Small intestine (tissue), 16 donors: ENCODE measurements at places on chromosomes 5 and 9. TPM values are rescaled to one million over a fixed set of nuclear protein-coding genes. Genes with fewer than 3 reads are reported as not detected.

The NR2F1 gene
- 3.5 TPM for polyA plus RNA-seq

The AQP3 gene
- polyA plus RNA-seq, result 36.6 TPM

The TLR4 gene
- polyA plus RNA-seq, result 1.9 TPM

The FOXD4 gene
- polyA plus RNA-seq, result not detected

The DCANP1 gene
- 0.43 TPM for polyA plus RNA-seq

GRCh38 chr9:99046068-99046467 lies 58.8 kb upstream of the TGFBR1 start:
- H3K27ac ChIP-seq, result no peak overlapping the region
- DNase-seq, result no peak
- peaks cover 3% of the 10 kb centered on the region for H3K36me3 ChIP-seq
- no peak overlapping the region for H3K4me3 ChIP-seq
- H3K27me3 ChIP-seq, result no peaks in the 10 kb centered on the region
- H3K4me1 ChIP-seq, result no peaks in the 10 kb centered on the region

DNA sequence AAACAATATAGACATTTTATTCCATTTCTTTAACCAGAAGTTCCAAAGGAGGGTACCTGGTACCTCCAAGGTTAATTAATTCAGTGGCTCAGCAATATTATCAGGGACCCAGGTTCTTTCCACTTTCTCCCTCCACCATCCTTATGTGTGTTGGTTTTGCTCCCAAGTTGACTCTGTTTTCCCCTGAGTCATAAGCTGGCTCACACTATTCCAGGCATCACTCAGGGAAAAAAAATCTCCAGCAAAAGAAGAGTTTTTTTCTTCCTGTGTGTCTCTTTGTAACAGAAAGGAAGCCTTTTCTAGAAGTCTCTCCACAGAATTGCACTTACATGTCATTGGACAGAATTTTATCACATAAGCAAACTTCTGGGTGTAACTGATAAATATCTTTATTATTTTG lies 31.2 kb upstream of the GALNT10 start:
- no peak overlapping the region for H3K4me3 ChIP-seq
- no peak for DNase-seq
- H3K27ac ChIP-seq, result no peak overlapping the region
- H3K4me1 ChIP-seq, result no peaks in the 10 kb centered on the region
- no peaks in the 10 kb centered on the region for H3K36me3 ChIP-seq

DNA sequence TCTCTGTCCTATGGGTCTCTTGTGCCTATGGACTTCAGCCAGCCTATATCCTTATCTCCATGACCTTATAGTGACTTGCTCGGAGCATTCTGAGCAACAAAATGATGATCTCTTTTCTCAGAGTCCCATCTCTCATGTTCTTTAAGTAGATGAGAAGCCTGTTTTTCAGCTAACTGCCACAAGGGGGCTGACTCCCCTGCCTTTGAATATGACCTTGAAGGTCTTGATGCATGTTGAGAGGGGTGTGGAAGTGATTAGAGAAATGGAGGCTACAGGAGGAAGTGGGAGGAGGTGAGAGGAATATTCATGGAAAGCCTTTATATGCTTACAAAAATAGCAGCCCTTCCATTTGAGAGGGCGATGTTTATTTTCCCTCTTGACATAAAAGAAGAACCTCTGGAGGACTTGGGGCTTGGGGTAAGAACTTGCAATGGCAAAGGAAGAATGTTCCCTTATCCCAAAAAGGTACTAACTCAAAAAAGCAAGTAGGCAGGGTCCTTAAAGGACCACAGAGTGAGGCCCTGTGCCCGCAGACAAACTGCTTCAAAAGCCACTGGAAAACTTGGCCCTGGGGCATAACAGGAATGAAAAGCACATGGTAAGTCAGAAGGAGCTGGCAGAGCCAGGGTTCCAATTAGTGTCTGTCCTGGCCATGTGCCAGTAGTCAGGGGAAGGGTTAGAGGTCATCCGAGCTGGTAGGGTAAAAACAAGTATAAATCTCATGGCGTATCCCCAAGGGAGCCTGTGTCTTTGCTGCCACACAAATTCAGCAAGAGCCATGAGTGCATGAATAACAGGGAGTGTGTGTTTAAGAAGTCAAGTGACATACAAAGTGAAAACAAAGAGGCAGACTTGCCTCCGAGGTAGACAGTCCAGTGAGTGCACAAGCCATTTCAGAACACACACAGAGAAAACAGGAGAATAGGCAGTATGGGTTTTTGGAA lies 39.1 kb downstream of the FGD3 start:
- no peaks in the 10 kb centered on the region for H3K4me1 ChIP-seq
- no peaks in the 10 kb centered on the region for H3K36me3 ChIP-seq
- no peaks in the 10 kb centered on the region for H3K27me3 ChIP-seq
- H3K4me3 ChIP-seq, result no peak overlapping the region
- DNase-seq, result peak; percentile 36

- H3K27ac ChIP-seq, result no peak overlapping the region
- no peaks in the 10 kb centered on the region for H3K4me1 ChIP-seq
- no peak for DNase-seq
- no peaks in the 10 kb centered on the region for H3K27me3 ChIP-seq
- no peaks in the 10 kb centered on the region for H3K36me3 ChIP-seq
- no peak overlapping the region for H3K4me3 ChIP-seq
Measured at GRCh38 chr9:91700475-91700874, 249.6 kb downstream of the ROR2 start.

DNA sequence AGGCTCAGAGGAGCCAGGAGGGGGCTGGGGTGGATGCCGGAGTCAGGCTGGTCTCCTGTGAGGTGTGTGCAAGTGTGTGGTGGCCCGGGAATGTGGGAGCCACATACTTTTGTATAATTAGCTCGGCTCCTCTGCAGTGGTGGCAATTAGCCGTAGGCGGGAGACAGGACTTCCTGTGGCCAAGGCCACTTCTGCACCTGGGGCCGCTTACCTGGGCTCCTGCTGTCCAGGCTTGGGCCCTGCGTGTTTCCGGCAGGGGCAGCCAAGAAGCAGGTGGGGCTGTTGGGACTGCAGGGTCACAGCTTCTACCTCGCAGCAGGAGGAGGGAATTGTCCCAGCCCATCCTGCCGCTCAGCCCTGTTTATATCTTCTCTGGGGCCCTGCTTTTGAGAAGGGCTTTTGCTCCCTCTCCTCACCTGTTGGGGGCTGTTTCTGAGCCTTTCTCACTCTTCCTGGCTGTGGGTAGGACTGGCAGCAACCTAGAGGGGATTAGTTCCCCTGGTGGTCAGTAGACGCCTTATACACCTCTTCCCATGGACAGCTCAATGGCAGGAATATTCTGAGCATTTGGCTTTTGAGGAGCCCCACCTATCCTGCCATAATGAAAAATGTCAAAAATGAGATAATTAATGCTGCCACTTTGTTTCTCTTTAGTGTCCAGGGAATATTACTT lies 145.4 kb upstream of the PITX1 start:
- H3K4me3 ChIP-seq, result no peak overlapping the region
- peak; percentile 16 for DNase-seq
- no peaks in the 10 kb centered on the region for H3K27me3 ChIP-seq
- no peaks in the 10 kb centered on the region for H3K36me3 ChIP-seq

DNA sequence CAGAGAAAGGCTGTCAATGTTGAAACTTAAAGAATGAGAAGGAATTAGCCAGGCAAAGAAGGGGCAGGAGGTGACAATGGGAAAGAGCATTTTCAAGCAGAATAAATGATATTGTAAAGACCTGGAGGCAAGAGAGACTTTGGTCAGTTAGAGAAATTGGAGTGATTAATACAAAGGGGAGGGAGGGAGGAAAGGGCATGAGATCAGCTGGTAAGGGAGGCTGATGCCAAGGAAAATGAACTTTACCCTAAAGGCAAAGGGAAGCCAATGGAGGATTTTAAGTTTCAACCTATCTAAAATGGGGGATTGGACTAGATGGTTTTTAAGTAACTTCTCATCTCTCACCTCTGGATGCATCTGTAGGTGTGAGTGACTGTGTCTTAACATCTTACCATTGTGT lies 23.3 kb downstream of the C5 start:
- H3K36me3 ChIP-seq, result no peaks in the 10 kb centered on the region
- H3K27me3 ChIP-seq, result no peaks in the 10 kb centered on the region
- no peak overlapping the region for H3K27ac ChIP-seq
- peak; percentile 83 for DNase-seq

- no peaks in the 10 kb centered on the region for H3K36me3 ChIP-seq
- no peak for DNase-seq
- no peaks in the 10 kb centered on the region for H3K27me3 ChIP-seq
Measured at GRCh38 chr5:14008819-14009311, 64.4 kb upstream of the DNAH5 start.

- H3K4me3 ChIP-seq, result no peak overlapping the region
- no peaks in the 10 kb centered on the region for H3K36me3 ChIP-seq
- DNase-seq, result peak; percentile 87
- H3K27ac ChIP-seq, result peak overlapping the region; percentile 75
- no peaks in the 10 kb centered on the region for H3K4me1 ChIP-seq
- no peaks in the 10 kb centered on the region for H3K27me3 ChIP-seq
Measured at GRCh38 chr5:141919218-141920119, 4.2 kb upstream of the DELE1 start.

- DNase-seq, result peak; percentile 67
- peaks cover 4% of the 10 kb centered on the region for H3K4me1 ChIP-seq
- no peak overlapping the region for H3K4me3 ChIP-seq
- H3K36me3 ChIP-seq, result no peaks in the 10 kb centered on the region
- no peaks in the 10 kb centered on the region for H3K27me3 ChIP-seq
Measured at GRCh38 chr9:110932863-110933262, 105.4 kb downstream of the LPAR1 start.

DNA sequence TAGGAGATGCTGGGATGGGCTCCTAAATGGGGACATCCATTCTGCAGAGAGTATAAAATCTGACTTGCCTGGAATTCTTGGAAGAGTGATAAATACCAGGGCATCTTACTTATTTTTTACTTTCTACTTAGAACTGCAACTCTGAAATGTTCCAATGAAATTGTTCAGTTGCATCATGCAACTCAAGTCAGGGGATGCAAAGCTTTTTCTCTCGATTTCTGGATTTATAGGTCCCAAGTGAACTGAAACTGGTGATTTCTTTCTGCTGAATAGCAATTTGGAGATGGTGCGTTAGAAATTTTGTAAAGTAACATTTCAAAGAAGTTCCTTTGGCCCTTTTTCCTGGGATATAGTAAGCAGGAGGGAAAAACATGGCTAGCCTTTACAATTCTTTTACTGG lies 238.4 kb upstream of the CD180 start:
- H3K27me3 ChIP-seq, result no peaks in the 10 kb centered on the region
- H3K4me3 ChIP-seq, result no peak overlapping the region
- no peak for DNase-seq
- H3K27ac ChIP-seq, result no peak overlapping the region
- no peaks in the 10 kb centered on the region for H3K4me1 ChIP-seq
- H3K36me3 ChIP-seq, result no peaks in the 10 kb centered on the region

DNA sequence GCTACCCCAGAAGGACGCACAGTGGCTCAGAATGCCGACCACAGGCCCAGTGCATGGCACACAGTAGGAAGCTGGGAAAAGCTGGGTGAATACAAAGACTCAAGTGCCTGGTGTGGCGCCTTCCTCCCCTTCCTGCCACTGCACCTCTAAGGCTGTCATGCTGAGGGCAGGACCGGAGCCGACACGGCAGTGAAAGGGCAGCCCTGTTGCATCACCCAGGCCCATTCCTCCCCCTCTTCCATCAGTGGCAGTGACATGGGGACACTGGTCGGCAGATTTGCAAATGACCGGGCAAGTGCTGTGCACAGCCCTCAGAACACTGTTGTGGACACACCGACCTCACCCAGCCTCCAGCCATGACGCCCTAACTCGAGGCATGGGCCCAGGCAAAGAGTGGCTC lies 84.0 kb downstream of the STK10 start:
- H3K4me3 ChIP-seq, result no peak overlapping the region
- no peaks in the 10 kb centered on the region for H3K27me3 ChIP-seq
- DNase-seq, result no peak
- H3K27ac ChIP-seq, result peak overlapping the region; percentile 47
- peaks cover 3% of the 10 kb centered on the region for H3K4me1 ChIP-seq

GRCh38 chr5:141876628-141877355 lies 1.4 kb downstream of the PCDH1 start:
- peak overlapping the region; percentile 91 for H3K27ac ChIP-seq
- DNase-seq, result no peak
- no peaks in the 10 kb centered on the region for H3K27me3 ChIP-seq
- H3K4me1 ChIP-seq, result peaks cover 6% of the 10 kb centered on the region
- peak overlapping the region; percentile 74 for H3K4me3 ChIP-seq

- H3K4me3 ChIP-seq, result no peak overlapping the region
- H3K4me1 ChIP-seq, result no peaks in the 10 kb centered on the region
Measured at GRCh38 chr9:84001621-84002020, 21.0 kb downstream of the RMI1 start.

DNA sequence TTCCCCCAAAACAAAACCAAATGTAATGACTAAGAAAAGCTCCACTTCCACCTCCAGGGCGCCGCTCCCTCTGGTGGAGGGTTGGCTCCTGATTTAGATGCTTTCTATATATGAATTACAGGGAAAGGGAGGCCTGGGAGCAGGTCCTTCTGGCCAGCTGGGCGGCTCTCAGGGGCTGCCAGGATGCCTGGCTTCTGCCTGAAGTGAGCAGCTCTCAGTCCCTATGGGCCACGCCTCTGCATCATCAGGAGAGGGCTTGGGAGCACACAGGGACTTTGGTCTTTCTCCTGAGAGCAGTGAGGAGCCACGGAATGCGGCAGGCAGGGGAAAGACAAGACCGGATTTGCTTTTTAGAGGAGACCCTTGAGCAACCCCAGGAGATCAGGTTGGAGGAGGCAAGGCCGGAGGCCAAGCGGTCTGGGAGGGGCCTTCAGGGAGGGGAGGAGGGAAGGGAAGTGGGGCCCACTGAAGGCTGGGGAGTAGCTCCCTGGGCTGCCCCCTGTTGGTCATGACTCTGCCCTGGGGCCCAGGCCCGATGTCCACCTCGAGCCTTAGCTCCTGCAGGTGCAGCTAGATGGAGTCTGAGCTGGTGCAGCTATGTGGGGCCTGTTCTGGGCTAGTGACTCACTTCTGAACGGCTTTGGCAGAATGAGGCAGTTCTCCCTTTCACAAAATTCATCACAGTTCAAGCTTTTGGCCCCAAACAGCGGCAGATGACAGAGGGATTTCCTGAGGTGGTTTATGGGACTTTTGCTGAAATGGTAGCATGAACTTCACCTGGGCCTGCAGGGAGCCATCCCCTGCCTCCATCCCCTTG lies 11.3 kb upstream of the GRHPR start:
- H3K4me1 ChIP-seq, result peaks cover 9% of the 10 kb centered on the region
- H3K36me3 ChIP-seq, result no peaks in the 10 kb centered on the region
- DNase-seq, result peak; percentile 77

GRCh38 chr9:77949751-77950436 lies 81.7 kb downstream of the GNAQ start:
- no peak overlapping the region for H3K27ac ChIP-seq
- no peak overlapping the region for H3K4me3 ChIP-seq
- H3K36me3 ChIP-seq, result no peaks in the 10 kb centered on the region

DNA sequence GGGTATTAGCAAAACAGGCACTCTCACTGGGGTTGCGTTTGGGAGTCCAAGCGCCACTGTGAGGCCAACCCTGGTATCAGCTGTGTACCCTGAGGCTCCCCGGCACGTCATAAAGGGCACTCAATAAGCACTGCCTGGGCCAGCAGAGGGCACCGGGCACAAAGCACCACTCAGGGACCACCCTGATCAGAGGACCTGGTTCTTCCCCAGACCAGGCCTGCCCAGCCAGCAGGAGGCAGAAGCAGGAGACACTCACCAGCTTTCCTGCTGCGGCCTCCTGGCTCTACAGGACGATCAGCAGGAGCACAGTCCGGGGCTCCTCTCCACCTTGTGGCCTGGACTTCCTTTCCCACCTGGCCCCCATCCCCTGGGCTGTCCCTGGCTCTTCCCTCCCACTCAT lies 12.6 kb downstream of the MGAT1 start:
- DNase-seq, result no peak
- no peaks in the 10 kb centered on the region for H3K4me1 ChIP-seq
- H3K27me3 ChIP-seq, result no peaks in the 10 kb centered on the region
- H3K27ac ChIP-seq, result no peak overlapping the region
- H3K36me3 ChIP-seq, result peaks cover 60% of the 10 kb centered on the region
- H3K4me3 ChIP-seq, result no peak overlapping the region

GRCh38 chr5:9318031-9318430 lies 227.8 kb downstream of the SEMA5A start:
- H3K4me1 ChIP-seq, result no peaks in the 10 kb centered on the region
- H3K27me3 ChIP-seq, result no peaks in the 10 kb centered on the region
- H3K4me3 ChIP-seq, result no peak overlapping the region
- DNase-seq, result no peak
